H9 (cell line): ENCODE measurements at places on chromosomes 2 and 18. TPM values are rescaled to one million over a fixed set of nuclear protein-coding genes. Genes with fewer than 3 reads are reported as not detected.
A peak's percentile ranks its signal among the peaks of the same experiment; 100 is the strongest.

GRCh38 chr2:105969552-105969951 lies 224.5 kb downstream of the UXS1 start:
- peak; percentile 73 for DNase-seq

DNA sequence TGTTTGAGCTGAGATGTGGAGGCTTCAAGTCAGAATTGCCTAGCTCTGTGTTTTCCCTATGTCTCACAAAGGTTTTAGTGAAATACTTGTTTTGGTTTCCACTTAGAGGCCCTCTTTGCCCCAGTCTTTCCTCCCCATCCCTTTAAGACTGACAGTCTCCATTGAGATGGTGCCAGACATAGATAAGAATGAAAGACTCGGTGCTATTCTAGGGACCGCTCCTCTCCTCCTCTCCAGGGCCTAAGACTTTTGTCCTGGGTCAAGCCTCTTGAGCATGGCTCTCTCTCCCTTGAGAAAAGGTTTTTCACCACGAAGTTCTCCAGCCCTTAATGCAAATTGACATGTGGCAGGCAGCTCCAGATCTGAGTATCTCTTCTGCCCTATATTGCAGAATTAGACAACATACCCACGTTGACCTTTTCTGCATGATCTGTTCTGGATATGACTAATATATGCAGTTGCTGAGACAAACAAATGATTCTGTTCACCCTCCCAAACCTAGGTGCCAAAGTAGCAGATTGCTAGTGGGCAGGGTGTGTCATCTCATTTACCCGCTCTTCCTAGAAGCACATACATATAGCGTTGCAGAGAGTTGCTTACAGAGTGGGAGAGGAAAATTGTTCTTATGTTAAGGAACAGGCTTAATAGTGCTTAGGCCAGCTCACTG lies 47.5 kb upstream of the ACSL3 start:
- DNase-seq = no peak

DNA sequence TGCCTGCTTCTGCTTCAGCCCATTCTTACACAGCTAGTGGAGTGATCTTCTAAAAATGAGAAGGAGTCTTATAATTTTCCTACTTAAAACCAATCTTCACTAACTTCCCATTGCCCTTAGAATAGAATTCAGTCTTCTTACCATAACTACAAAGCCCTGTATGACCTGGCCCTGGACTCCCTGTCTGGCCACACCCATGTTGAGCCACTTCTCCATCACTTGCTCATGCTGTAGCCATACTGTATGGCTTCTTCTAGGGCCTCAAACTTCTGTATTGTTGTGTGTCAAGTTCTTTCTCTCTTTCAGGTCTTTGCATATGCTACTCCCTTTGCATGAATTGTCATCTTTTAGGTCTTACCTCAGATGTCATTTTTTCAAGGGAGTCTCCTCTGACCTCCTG lies 11.2 kb downstream of the DGUOK start:
- DNase-seq = no peak

DNA sequence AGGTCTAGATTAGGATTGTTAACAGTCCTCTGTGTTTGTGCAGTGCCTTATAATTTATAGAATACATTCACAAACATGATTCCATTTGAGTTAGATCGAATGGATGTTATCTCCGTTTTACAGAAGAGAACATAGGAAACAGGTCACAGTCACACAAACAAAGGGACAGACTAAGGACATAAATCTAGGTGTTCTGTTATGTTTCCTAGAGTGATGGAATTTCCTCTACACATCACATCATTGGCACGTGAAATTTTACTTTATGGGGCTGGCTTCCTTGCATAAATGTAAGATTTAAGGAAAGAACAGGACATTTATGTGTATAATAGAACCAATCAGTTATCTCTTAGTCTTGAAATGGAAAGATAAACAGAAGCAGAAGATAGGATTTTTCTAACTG lies 6.4 kb downstream of the TRIM54 start:
- DNase-seq = no peak

- no peak for DNase-seq
Observed at GRCh38 chr2:234133004-234133403, 82.5 kb downstream of the SPP2 start.

- DNase-seq = no peak
Observed at GRCh38 chr18:22690556-22690955, 242.6 kb upstream of the RBBP8 start.

DNA sequence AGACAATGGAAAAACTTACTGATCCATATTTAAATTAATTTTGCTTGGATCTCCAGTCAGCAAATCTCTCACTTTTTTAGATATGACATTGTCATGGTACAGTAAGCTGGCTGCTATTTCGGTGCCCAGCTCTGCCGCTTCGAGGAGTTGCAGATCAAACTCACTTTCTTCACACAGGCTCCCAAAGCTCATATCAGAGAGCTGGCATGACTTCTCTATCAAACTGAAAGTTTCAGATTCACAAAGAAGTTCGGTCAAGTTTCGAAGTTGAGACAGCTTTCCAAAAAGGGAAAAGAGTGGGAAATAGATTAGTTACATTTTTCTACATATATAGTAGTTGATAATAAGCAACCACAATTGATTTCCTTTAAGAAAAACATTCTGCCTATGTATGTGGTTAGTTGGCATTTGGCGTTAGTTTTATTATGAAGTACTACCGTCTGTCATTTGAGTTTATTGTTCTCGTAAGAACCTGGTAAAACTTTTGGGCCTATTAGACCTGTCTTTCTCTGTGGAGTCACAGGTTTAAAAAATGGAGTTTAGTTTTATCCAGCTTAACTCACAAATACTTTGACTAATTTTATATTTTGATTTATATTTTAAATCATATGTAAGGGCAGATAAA lies 118.8 kb downstream of the ABCA12 start:
- DNase-seq = no peak

- no peak for DNase-seq
Observed at GRCh38 chr2:189168856-189169499, 10.6 kb downstream of the COL5A2 start.

DNA sequence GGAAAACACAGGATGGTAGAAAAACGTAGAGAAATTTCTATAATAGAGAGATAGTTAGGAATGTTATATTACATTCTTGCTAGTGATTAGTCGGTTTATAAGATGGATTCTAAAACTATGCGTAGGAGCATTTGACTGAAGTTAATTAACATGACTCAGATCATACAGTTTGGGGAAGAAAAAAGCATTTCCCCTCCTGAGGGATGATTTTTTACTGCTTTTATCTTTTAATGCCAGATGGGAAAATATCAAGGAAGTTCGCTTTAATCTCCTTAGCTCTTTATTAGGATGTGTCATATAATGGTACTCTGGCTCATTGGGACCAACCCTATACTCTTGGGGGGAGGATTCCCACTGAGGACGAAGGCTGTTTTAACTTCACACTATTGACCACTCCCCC lies 502.1 kb downstream of the TGIF1 start:
- no peak for DNase-seq

DNA sequence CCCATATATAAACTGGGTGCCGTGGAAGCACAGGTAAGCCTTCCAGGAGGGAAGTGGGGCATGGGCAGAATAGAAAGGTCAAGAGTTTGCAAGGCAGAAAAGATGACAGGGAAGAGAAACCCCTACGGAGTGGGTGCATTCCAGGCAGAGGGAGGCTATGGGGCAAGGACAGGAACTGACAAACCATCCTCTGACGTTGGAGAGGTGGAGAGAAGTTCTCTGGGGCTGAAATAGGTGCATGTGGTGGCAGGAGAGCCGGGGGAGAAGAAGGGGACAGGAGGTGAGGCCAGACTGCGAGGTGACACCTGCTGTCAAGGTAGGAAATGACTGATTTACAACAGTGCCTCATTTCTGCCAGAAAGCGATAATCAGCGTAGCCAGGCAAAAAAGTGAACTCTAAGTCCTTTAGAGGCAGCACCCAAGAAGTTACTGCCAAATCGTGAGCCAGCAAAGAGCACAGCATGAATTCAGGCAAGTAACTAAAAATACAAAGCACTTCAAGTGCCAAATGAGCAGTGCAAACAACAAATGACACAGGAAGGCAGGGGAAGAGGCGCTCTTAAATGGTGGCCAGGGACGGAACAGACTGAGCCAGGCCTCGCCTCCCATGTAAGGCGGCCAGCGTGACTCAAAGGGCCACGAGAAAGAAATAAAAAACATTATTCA lies 113.3 kb upstream of the ACVR1C start:
- no peak for DNase-seq

- DNase-seq = no peak
Observed at GRCh38 chr2:143830476-143830875, 689.4 kb downstream of the ZEB2 start.

GRCh38 chr18:56541340-56541739 lies 97.1 kb downstream of the TXNL1 start:
- DNase-seq = no peak

DNA sequence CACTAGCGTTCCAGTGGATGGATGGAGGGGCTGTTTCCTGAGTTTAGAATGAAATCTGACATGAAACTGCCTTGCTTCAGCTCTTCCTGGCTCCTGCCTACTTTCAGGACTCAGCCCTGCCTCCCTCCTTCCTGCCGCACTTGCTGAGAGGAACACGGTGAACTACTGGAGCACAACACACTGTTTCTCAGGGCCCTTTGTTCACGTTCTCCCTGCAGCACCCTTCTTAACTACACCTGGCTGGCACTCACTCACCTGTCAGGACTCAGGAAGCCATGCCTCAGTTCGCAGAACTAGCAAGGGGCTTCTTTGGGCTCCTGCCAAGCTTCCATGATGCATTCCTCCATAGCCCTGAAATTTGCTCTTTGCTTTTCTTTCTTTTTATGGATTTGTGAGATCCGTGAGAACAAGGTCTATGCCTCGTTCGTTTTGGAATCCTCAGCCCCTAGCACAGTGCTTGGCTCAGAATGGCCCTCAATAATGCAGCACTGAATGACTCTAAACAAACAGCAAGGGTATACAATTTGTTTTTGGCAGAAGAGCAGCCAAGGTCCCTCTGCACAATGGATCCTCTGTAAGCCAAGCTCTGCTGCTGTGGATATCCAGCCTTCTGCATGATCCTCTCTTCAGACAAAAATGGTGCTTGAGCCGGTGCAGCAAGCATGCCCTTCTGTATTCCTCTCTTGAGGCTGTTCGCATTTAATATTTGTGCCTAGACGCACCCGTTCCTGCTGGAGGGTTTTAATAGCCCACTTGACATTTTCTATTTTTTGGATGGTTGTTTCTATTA lies 357.0 kb downstream of the TSN start:
- DNase-seq = no peak

DNA sequence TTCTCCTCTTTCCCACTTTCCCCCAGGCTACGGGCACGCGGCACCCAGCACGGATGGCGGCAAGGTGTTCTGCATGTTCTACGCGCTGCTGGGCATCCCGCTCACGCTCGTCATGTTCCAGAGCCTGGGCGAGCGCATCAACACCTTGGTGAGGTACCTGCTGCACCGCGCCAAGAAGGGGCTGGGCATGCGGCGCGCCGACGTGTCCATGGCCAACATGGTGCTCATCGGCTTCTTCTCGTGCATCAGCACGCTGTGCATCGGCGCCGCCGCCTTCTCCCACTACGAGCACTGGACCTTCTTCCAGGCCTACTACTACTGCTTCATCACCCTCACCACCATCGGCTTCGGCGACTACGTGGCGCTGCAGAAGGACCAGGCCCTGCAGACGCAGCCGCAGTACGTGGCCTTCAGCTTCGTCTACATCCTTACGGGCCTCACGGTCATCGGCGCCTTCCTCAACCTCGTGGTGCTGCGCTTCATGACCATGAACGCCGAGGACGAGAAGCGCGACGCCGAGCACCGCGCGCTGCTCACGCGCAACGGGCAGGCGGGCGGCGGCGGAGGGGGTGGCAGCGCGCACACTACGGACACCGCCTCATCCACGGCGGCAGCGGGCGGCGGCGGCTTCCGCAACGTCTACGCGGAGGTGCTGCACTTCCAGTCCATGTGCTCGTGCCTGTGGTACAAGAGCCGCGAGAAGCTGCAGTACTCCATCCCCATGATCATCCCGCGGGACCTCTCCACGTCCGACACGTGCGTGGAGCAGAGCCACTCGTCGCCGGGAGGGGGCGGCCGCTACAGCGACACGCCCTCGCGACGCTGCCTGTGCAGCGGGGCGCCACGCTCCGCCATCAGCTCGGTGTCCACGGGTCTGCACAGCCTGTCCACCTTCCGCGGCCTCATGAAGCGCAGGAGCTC lies 35.4 kb downstream of the KCNK3 start:
- DNase-seq = peak; percentile 49

The CCDC102B gene
- 1.2 and 1.6 TPM in 2 replicates for total RNA-seq

The PMAIP1 gene
- total RNA-seq = 149 and 152 TPM in 2 replicates

The KCNG2 gene
- total RNA-seq = 0.15 TPM in 1 of 2 replicates, not detected in the other

The TXNDC2 gene
- total RNA-seq = 0.28 TPM in 1 of 2 replicates, not detected in the other

The IL1R1 gene
- total RNA-seq = 0.39 and 0.46 TPM in 2 replicates
